ENCODE measurements at places on chromosomes 4 and X.

- DNase-seq = no peak
These were observed 21.6 kb downstream of the GPRASP1 start for GRCh38 chrX:102672856-102673255.

GRCh38 chrX:34886011-34886410, 56.6 kb upstream of the FAM47B start:
- no peak for DNase-seq

- no peak for DNase-seq
These were observed 501.0 kb downstream of the IDS start for GRCh38 chrX:149003863-149004660.

- DNase-seq = no peak
These were observed at the start of gene CYTL1 for GRCh38 chr4:5019274-5019673. CYTL1 (minus strand) TSS chr4:5019458; CDS start chr4:5019445, 13 bp downstream.

GRCh38 chr4:94559351-94559806, 107.6 kb downstream of the PDLIM5 start:
- no peak for DNase-seq

DNA sequence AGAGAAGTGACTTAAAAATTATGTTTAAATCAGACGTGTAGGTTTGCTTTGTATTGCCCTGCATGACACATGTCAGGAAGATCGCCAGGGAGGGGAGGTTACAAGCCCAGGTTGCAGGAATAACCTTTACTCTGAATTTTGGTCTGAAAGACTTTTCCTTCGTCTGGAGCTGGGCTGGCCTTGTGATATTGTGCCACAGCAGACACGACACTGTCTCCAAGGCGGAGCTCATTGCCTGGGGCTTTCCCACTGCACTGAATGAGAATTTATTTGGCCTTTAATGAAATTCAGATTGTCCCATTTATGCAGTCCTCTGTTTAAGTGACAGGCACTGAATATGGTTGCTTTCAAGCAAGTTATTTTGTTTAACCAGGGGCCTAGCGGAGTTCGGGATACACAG, 45.1 kb downstream of the RHOH start:
- DNase-seq = no peak

DNA sequence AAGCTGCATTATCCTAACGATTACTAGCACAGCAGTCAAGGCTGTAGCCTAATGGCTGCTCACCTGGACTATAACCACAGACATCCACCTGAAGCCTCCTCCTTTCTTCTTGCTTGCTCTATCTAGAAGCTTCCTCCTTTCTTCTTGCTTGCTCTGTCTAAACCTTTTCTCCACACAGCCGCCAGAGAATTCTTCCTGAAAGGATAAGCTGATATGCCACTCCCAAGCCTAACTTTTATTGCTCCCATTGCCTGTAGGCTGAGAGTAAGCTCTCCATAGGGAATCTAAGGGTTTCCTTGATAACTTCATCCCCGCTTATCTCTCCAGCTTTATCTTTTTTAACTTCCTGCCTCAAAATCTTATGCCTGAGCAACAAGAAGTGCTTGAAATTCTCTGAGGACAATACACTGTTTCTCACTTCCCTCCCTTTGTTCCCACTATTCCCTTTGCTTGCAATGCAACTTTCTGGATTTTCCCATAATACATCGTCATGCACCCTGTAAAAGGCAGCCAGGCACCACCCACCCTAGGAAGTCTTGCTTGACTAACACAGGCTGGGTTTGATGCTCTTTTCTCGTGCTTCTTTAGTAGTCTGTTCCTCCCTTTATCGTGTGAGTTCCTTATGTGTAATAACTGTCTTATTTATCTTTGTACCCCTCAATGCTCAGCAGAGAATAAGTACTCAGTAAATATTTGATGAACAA, 1.4 kb upstream of the LRIT3 start:
- DNase-seq = no peak

DNA sequence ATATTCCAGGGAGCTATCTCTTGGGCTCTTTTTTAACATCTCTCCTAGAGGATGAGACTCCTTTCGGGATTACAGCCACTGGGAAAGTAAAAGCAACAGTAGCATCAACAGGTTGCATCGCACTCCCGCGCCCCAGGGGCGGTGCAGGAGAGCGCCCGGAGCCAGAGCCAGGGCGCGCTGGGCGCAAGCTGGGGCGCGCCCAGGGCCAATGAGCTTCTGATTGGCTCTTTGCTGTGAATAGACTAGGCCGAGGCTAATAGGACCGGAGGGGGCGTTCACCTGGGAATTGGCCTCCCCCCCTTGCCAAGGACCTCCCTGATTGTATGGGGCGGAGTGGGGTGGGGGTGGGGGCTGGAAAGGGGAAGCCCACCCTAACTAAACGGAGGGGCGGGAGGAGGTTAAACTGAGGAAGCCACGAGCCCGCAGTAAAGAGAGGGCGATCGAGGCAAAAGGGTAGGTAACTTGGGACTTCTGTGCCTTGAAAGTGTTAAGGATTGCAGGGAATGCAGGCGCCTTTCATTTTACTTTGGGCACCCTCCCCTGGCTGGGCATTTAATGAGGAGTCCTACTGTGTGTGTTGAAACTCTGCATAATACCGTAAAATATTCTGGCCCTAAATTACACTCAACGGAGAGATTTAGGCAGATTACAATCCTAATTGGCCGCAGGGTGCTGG, 1.1 kb upstream of the ATOH1 start:
- DNase-seq = no peak

DNA sequence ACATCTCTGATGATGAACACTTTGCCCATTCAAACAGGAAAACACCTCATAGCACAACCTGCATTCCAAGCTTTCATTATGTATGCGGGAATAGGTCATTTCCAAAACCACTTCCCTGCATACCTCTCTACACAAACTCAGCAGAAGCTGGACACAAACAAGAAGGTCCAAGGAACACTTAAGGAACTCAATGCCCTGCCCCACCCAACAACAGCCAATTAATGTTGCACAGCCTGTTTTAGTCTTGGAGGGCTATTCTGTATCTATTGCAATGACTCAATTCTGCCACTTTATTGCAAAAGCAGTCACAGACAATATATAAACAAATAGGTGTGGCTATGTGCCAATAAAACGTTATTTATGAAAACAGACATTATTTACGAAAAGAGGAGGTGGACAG, 16.7 kb downstream of the OPHN1 start:
- no peak for DNase-seq

DNA sequence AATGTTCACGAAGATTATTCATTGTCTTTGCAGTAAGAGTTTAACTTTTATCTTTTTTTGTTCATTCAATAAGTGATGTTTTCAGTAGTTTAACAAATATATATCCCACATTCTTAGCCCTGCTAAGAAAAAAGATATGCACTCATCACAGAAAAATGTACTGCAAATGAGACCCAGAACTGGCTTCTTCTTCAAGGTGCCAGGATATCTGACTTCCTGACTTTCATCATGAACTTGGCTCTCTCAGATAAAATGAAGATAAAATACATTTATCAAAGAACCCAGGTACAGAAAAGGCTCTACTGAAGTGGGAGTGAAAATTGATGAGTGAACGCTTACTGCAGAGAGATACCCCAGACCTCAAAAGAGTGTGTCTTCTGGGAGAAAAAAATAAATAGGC, 177.8 kb upstream of the DKK2 start:
- no peak for DNase-seq

- DNase-seq = no peak
These were observed 1.6 kb downstream of the MID2 start for GRCh38 chrX:107827030-107827831.

GRCh38 chrX:75638332-75638731, 115.5 kb upstream of the ZDHHC15 start:
- no peak for DNase-seq

GRCh38 chr4:146275370-146275769, 61.0 kb downstream of the REELD1 start:
- DNase-seq = no peak

GRCh38 chrX:111100191-111100590, 4.2 kb downstream of the PAK3 start:
- DNase-seq = no peak

- no peak for DNase-seq
These were observed 27.8 kb downstream of the PAPSS1 start for GRCh38 chr4:107692202-107692601.

DNA sequence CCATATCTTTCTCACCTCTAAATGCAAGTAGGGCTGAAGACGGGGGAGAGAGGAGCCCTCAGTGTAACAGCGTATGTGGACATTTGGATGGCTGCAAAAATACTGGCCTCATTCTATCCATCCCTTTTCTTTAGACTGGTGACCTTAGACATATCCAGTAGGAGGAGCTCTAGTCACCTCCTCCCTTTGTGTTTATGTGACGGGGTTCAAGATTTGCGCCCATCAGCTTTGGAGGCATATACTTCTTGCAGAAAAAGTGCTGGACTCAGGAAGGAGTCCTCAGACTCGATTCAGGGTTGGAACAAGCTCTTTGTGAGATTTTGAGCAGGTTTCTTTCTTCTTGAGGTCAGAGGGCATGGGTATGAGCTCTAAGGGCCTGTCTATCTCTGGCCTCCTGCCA, 86.2 kb downstream of the MAMLD1 start:
- DNase-seq = no peak

- DNase-seq = no peak
These were observed 6.2 kb downstream of the JADE3 start for GRCh38 chrX:46918434-46918833.

GRCh38 chrX:107197319-107197718, 8.9 kb downstream of the NUP62CL start:
- DNase-seq = no peak

- no peak for DNase-seq
These were observed 379.1 kb downstream of the IL1RAPL1 start for GRCh38 chrX:28966331-28966730.

DNA sequence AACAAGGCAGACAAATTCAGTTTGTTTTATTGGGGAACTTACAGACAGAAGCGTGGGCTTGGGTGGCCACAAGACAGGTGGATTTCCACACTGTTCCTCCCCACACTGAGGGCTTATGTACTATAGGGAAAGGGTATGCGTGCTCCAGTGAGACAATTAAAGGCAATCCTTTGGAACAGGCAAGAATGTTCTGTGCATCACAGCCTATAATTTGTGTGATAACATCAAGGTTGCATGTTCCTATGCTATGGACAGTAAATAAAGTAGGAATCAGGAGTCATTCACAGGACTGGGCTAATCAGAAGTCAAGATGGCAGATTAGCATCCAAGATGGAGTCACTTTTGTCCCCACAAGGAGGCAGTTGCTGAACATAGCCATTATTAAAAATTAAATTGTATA, 84.6 kb upstream of the TRIM2 start:
- DNase-seq = no peak

DNA sequence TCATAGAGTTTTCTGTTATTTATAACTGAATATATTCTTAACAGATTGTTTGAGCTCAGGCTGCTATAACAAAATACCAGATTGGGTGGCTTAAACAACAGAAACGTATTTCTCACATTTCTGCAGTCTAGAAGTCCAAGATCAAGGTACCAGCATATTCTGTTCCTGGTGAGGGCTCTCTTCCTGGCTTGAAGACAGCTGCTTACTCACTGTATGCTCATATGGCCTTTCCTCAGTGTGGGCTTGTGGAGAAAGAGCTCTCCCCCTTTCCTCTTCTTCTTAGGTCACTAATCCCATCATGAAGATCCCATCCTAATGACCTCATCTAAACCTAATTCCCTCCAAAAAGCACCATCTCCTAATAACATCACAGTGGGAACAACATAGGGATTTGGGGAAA, 117.8 kb downstream of the RASGEF1B start:
- DNase-seq = no peak

DNA sequence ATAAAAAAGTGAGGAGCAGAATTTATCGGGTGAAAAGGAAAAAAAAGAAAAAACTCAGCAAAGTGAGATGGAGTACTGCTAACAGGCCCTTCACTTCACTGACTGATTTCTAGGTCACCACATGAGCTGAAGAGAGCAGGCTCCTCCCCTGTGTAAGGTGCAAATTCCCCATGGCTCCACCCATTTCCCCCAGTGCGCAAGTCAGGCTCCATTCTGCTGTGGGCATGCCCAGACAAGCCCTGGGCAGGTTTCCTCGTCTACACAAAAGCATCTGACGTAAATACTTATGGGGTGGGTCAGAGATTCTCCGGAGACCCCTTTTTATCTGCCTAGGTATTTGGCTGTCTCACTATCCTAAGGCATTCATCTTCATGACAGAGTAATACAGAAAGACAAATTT, 157.9 kb downstream of the MAGEB5 start:
- DNase-seq = no peak

DNA sequence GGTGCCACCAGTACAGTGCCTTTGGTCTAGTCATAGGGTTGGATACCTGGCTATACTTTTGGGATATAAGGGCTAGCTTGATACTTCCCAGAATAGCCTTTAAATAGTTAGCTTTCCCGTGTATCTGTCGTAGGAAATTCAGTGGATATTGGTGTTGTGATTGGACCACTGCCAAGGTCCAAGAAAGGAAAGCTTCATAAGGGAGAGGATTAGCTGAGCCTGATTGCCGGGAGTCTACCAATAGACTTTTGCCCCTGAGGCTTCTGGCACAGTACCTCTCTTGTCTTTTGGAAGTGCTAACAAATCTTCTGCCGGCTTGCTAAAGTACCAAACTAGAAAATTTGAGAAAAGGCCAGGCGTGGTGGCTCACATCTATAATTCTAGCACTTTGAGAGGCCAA, 350.6 kb downstream of the CHIC1 start:
- no peak for DNase-seq

DNA sequence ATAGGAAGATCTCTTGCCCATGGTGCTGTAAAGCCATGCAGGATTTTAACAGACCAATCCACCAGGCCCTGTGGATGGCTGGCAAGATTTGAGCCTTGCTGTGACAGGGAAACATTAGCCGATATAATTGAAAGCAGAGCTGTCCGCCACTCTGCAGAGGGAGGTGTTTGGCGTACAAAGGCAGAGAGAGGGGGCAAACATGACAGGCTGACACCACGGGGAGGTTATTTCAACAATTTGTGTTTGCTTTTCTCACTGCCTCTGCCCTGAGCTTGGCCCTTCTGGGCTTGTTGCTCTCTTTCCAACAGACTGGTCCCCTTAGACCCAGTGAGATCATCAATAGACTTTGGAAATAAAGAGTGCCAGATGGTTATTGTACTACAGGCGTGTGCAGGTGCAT, 59.4 kb downstream of the CLNK start:
- DNase-seq = no peak

DNA sequence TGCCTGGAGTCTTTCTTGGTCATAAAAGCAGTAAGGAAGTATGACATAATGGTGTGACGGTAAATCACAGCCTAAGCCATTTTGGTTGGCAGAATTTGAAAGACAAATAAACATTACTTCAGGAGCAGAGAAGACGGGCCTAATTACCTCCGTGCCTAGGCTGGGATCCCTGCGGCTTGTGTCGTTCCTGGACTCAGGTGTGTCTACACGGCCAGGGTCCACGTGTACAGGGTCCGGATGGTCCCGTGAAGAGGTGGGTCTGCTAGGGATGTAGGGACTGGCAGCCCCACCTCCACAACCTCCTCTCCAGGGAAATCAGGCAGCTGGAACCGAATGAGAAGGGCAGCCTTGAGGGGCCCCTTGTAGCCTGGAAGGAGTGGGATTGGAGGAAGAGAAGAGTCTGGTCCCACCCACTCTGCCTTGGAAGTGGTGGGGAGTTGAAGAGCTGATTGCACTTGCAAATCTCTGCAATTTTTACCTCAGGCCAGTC, 55.4 kb upstream of the PLAC1 start:
- no peak for DNase-seq

GRCh38 chr4:183552274-183553146, 47.7 kb downstream of the ING2 start:
- no peak for DNase-seq
